ENCODE measurements at places on chromosomes 6 and 20.

- peak; percentile 70 for DNase-seq
Measured at GRCh38 chr6:15305496-15305895, 59.6 kb downstream of the JARID2 start.

GRCh38 chr6:129270450-129270849, 387.5 kb downstream of the LAMA2 start:
- no peak for DNase-seq

GRCh38 chr6:101013612-101014195, 132.6 kb upstream of the ASCC3 start:
- no peak for DNase-seq

GRCh38 chr6:41720262-41720620, 15.2 kb downstream of the TFEB start:
- DNase-seq, result no peak

DNA sequence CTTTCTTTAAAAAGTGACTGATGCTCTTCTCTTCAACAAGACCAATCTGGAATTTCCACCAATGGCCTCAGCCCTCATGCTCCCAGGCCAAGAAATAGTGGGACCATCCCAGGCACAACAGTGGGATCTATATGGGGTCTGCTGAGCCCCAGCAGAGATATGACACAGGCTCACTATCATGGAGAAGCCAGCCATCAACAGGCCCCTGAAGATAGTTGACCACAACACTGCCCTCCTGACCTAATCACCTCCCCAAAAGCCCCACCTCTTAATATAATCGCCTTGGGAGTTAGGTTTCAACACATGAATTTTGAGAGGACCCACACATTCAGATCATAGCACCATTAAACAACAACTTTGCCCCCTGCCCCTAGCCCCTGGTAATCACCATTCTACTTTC, 16.8 kb upstream of the MCM3 start:
- no peak for DNase-seq

GRCh38 chr6:123610779-123611178, 26.0 kb downstream of the TRDN start:
- no peak for DNase-seq

DNA sequence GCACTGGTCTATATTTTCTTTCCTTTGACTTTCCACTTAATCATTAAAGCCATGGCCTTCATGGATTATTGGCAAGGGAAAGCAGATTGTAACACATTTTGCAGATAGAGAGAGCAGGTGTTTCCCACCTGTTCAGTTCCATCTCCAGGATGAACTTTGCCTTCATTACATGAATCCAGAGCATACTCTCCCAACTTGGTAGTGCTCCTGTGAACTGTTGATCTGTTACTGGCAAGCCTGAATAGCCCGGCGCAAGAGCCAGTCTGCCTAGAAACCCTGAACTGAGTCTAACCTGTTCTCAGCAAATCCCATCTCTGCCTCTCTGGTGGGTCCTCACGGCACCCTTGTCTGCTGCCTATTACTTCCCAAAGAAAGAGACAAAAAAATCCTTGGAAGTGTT, 210.3 kb downstream of the PLCB1 start:
- DNase-seq, result no peak

DNA sequence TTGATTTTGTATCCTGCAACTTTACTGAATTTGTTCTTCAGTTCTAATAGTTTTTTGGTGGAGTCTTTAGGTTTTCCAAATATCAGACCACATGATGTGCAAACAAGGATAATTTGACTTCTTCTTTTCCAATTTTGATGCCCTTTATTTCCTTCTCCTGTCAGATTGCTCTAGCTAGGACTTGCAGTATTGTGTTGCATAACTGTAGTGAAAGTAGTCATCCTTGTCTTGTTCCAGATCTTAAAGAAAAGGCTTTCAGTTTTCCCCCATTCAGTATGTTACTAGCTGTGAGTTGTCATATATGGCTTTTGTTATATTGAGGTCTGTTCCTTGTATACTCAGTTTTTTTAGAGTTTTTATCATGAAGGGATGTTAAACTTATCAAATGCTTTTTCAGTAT, 4.6 kb downstream of the MICB start:
- DNase-seq, result no peak

DNA sequence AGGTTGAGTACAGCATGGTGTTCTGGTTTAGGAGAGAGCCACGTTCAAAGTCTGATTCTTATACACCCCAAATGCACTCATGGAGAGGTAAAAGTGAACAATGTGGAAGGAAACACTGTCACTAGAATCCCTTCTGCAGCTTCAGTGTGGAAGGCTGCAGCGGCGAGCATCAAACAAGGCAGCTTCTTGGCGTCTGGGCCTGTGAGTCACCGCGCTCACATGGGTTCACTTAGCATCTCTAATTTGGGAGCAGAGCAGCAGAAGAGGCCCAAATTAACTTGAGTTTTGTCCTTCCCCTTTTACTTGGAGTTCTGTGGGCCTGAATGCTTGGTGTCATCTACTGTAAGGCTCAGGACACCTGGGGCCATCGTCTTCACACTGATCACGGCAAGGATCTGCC, 10.9 kb upstream of the E2F1 start:
- DNase-seq, result no peak

DNA sequence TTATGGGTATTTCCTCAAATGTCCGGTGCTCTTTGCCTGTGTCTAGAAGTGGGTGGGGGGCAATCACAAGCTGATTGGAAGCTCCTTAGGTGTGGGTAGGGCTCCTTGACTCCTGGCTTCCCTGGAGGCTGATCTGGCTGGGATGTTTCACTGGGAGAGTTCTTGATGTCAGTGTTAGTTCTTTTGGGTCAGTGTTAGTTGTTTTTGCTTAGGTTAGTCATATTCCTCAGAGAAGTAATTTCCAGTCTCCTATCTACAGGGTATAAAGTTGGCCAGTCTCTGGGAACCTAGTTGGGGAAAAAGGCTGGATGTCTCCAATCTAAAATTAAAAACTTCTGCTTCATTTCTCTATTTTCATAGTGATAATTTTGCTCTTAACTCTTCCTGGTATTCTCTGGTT, 23.6 kb downstream of the CDC5L start:
- no peak for DNase-seq

GRCh38 chr20:15555913-15556312, 1017.3 kb downstream of the KIF16B start:
- no peak for DNase-seq

DNA sequence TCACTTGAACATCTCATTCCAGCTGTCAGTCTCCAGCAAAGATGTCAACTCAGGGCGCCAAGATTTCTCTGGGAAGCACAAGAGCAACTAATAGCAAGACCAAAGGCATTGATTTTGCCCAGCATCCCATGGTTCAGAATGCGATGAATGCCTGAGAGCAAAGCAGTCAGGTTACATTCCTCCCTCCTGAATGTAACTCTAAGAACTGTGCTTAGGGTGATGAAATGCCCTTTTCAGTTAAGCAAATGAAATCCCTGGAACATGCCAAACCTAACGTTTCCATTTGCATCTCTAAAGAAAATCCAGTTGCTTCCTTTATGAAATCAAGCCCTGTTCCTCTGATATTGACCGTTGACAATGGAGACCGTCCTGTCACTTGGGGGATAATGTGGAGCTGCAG, 224.0 kb upstream of the PLN start:
- DNase-seq, result no peak
